Right lung (tissue), 10 donors: ENCODE measurements at places on chromosomes 13 and 19. TPM values are rescaled to one million over a fixed set of nuclear protein-coding genes. Genes with fewer than 3 reads are reported as not detected.

- DNase-seq, result no peak
These were observed 1283.6 kb downstream of the UQCRFS1 start for GRCh38 chr19:27929399-27929798.

DNA sequence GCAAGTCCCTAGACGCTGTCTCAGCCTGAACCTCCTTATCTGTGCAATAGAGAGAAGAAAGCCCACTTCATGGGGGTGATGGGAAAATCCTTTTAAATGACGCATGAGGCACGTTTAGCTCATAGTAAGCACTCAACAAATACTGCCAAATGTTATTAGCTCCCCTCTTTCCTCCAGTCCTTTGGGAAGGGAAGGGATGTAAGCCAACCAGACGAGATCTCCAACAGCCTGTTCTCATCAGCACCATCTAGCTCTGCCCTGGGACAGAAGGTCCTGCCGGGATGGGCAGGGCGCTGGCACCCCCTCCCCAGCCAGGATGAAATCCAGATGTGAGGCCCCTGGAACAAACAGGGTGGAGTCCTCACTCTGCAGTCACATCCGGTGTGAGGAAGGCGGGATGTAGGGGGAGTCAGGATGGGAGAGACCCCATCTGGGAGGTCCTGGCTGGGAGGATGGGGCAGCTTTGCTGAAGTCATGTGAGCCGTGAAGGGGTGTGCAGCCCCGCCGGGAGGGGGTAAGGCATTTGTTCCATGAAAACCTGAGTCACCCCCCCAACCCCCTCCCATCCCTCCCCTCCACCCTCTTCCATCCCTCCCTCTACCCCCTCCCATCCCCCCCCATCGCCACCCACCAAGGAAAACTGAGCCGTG, 4.6 kb downstream of the S1PR2 start:
- DNase-seq, result peak; percentile 97

The CACNA1A gene
- 3.2 TPM for polyA plus RNA-seq

- DNase-seq, result no peak
These were observed 9.4 kb upstream of the ZNF428 start for GRCh38 chr19:43628646-43629326.

DNA sequence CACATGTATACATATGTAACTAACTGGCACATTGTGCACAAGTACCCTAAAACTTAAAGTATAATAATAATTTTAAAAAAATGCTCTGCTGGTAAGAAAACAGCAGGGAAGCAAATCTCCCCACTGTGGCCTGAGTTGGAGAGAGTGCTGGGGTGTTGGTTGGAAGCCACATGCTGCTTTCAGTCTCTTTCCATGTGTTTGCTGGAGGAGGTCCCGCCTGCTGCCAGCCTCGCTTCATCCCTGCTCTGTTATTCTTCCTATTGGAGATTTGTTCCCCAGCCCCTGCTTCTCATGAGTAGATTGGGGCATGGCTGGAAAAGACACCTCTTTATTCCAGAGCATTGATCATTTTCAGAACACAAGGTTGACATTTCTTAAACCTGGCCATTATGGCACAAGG, 230.5 kb downstream of the FGF9 start:
- no peak for DNase-seq

DNA sequence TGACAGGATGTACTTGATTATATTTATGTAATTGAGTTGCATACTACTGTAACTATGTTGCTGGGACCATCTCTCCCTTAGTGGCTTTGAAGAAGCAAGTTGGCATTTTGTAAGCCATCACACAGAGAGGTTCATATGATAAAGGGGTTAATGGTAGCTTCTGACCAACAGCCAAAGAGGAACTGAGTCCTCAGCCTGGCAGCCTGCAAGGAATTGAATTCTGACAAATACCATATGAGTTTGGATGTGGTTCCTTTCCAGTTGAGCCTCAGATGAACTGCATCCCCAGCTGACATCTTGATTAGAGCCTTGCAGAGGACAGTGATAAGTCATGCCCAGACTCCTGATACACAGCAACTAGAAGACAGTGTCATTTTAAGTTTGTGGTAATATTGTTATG, 8.6 kb upstream of the MYCBP2 start:
- DNase-seq, result no peak

- no peak for DNase-seq
These were observed 242.7 kb downstream of the DCLK1 start for GRCh38 chr13:35888457-35888883.

The DCT gene
- 0.36 TPM for polyA plus RNA-seq

GRCh38 chr13:98442391-98443230, 134.3 kb downstream of the STK24 start:
- DNase-seq, result no peak

GRCh38 chr19:38826856-38827551, 4.6 kb downstream of the ECH1 start:
- DNase-seq, result no peak

DNA sequence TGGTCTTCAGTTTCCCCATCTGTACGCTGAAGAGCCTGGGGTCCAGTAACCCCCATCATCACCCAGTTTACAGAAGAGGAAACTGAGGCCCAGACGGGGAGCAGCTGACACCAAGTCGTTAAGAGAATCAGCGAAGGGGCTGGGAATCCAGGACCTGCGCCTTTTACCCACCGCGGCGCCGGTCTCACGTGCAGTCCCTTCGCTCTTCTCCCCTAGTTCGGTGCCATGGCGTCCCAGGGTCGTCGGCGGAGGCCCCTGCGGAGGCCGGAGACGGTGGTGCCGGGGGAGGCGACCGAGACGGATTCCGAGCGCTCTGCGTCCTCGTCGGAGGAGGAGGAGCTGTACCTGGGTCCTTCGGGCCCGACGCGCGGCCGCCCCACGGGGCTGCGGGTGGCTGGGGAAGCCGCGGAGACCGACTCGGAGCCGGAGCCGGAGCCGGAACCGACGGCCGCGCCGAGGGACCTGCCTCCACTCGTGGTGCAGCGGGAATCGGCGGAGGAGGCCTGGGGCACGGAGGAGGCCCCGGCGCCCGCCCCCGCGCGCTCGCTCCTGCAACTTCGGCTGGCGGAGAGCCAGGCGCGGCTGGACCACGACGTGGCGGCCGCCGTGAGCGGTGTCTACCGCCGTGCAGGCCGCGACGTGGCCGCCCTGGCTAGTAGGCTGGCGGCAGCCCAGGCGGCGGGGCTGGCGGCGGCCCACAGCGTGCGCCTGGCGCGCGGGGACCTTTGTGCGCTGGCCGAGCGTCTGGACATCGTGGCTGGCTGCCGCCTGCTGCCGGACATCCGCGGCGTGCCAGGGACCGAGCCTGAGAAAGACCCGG, 698 bp downstream of the BLOC1S3 start:
- DNase-seq, result no peak

The IL4I1 gene
- 1.0 TPM for polyA plus RNA-seq

DNA sequence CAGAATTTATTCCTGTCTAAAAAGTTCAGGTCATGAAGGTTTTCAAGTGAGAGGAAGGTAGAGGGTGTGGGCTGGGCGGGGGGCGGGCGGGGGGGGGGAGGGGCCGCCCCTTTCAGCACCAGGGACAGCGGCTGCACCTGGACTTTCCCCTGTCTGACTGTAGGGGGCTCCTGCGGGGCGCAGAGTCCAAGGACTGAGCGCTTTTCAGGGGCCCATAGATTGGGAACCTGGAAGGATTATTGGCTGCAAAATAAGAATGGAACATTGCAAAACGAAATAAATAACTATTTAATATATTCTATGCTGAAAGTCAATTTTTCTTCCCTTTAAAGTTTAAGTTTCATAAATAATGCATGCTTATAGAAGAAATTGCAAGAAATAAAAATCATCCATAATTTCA, 8.9 kb upstream of the CYP4F3 start:
- no peak for DNase-seq

- no peak for DNase-seq
These were observed 296.6 kb downstream of the RFC3 start for GRCh38 chr13:34114581-34114980.

GRCh38 chr13:26280295-26280694, 26.4 kb downstream of the CDK8 start:
- no peak for DNase-seq

The LGALS4 gene
- polyA plus RNA-seq, result 1.7 TPM

The AMH gene
- 1.1 TPM for polyA plus RNA-seq

GRCh38 chr19:1136201-1136600, 32.4 kb downstream of the GPX4 start:
- no peak for DNase-seq

- DNase-seq, result peak; percentile 15
These were observed 83.1 kb downstream of the ZNF557 start for GRCh38 chr19:7152568-7152967.
